ENCODE measurements at places on chromosomes 5 and 9. TPM values are rescaled to one million over a fixed set of nuclear protein-coding genes. Genes with fewer than 3 reads are reported as not detected.

GRCh38 chr5:27472000-27472763 is 433.8 kb upstream of the CDH9 start:
- no peak for DNase-seq

GRCh38 chr9:86485359-86485758 is 131.1 kb upstream of the TUT7 start:
- DNase-seq = no peak

- DNase-seq = no peak
Measured at GRCh38 chr5:138338411-138339090, 485 bp downstream of the FAM53C start.

- no peak for DNase-seq
Measured at GRCh38 chr5:35678661-35679060, 61.0 kb downstream of the SPEF2 start.

GRCh38 chr9:113381909-113382411 is 5.2 kb upstream of the HDHD3 start:
- DNase-seq = no peak

- no peak for DNase-seq
Measured at GRCh38 chr9:75812141-75812540, 78.3 kb upstream of the PCSK5 start.

- no peak for DNase-seq
Measured at GRCh38 chr5:160318409-160318808, 6.0 kb upstream of the CCNJL start.

OR1Q1 gene
- total RNA-seq = not detected

CTSV gene
- total RNA-seq = 208 TPM

- no peak for DNase-seq
Measured at GRCh38 chr9:36679710-36680109, 107.0 kb downstream of the MELK start.
